ENCODE measurements at places on chromosomes 11 and 22.

DNA sequence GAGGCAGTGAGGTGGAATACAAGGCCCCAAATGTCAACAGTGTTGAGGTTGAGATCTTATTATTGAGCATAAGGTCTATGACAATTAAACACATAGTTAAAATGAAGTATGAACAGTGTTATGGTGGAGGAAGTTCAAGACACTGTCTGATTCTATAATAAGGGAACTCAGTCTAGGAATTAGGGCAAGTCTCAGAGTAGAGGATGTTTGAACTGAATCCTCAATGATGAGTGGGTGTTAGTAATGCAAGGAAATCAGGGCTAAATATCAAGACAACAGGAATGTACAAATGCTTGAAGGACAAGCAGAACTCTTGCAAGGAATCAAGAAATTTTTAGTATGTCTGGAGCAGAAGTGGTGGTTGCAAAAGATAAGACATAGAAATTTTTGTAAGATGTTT lies 53.0 kb downstream of the CWC15 start:
- no peak for DNase-seq

DNA sequence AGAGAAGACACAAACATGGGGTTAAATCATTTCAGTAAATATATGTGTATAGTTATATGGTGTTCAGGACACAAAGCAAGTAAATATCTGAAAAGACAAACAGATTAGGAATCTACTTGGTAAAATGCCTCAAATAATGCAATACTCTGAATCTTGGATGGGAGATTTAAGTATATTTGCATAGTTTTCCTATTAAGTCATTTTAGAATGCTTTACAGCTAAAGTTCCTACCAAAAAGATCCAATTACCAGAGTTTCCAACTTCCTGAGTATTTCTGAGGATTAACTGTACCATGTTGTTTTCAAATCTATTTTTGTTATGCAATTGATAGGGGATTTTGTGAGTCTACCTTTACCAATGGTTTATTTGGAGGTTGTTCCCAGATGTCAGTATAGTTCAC lies 424.4 kb upstream of the CCDC179 start:
- DNase-seq: no peak

DNA sequence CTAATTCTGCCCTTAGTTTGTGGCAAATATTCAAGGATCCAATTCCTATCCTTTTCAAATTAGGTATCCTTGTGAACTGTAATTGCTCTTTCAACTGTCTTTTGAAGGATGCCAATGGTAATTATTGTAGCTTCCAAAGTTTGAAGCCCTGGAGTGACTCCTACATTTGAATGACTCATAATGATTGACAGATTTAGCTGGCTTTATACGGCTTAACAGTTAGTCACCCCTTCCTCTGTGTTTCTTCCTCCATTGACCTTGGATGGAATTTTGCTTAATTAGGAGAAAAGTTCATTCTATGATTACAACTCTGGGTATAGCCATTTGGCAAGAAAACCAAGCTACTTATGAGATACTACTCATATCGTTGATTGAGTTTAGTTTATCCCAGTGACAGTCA lies 639.3 kb upstream of the KIRREL3 start:
- no peak for DNase-seq

- no peak for DNase-seq
Observed at GRCh38 chr11:115477410-115477809, 26.8 kb downstream of the CADM1 start.

DNA sequence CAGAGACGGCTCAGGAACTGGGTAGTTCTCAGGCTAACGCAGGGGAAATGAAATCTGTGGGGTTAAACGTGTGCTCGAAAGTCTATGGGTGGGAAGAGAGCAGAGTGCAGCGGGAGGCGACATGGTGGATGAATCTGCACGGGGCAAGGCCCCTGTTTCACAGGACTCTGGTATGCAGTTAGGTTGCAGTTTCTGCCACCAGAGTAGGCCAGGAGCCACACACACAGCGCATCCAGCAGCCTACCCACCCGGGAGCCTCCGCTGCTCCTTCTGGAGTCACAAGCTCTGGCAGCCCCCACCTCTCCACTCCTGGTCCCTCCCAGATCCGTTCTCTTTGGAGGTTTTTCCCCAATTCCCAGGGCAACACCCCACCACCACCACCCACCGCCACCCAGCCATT lies 27.0 kb downstream of the SPATA19 start:
- no peak for DNase-seq

- DNase-seq: peak; percentile 62
Observed at GRCh38 chr11:120336641-120337354, 585 bp downstream of the ARHGEF12 start.

DNA sequence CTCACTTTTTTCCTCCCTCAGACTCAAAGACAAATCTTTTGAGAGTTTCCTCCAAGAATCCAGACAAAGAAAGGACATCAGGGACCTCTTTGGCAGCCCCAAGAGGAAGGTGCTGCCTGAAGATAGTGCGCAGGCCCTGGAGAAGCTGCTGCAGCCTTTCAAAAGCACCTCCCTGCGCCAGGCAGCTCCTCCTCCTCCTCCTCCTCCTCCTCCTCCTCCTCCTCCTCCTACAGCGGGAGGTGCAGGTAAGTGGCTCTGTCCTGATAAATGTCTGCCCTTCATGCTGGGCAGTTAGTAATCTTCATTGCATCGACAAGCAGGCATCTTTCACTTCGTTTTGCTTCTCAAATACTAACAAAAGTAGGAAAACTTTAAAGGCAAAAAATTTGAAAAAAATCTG lies 82.8 kb upstream of the PARVA start:
- no peak for DNase-seq

- peak; percentile 16 for DNase-seq
Observed at GRCh38 chr11:127470306-127470884, 469.8 kb upstream of the KIRREL3 start.

DNA sequence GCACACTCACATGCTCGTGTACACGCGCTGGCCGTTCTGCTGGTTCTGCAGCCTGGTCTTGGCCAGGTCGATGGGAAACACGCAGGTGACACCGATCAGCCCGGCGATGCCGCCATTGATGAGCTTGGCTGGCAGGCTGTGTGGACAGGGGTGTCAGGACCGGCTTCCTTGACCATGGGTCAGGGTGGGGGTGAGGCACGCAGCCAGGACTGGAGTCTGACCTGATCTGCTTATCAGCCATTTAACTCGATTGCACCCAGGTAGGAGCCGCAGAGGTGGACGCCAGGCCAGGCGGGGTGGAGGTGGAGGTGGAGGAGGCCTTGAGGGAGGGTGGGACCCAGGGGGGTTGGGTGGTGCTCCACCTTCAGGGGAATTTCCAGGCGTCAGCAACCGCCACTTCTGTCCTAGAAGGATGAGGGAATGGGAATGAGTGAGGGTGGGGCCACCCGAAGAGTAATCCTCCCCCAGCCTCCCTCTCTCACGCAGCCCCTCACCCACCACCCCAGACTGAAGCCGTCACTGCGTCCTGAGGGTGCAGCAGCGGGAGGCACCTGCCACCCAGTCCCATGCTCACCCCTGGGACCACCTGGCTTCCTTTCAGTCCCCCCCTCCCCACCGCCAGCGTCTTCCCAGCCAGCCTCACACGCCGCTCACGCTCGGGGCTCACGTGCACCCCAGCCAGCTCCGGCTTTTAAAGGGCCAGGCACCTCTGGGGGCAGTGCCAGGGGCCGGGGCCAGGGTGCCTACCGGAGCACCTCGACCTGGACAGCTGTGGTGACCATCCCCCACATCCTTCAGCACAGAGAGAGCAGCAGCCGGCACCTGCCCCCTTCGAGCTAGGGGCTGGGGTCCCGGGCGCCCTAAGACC lies 3.1 kb downstream of the SLC25A22 start:
- DNase-seq: no peak

DNA sequence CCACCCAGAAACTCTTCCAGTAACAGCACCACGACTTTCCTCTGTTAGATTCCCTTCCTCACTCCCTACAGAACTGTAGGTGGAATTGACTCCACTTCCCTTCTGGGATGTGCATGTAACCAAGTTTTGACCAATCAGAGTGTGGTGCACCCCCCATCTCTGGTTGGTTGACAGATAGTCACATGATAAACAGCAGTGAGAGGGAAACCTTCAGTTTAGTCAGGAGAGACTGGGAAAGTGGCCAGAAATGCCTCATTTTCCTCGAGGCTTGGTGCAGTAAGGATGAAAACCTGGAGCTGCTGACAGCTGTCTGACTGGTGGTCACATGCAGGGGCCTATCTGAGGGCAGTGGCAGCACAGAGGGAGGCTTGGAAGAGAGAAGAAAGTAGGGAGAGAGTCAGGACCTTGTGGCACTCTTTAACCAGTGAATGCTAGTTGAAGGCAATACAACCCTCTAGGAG lies 67.3 kb upstream of the GRK3 start:
- DNase-seq: no peak

GRCh38 chr22:19062943-19063308 lies 59.3 kb downstream of the DGCR2 start:
- no peak for DNase-seq

DNA sequence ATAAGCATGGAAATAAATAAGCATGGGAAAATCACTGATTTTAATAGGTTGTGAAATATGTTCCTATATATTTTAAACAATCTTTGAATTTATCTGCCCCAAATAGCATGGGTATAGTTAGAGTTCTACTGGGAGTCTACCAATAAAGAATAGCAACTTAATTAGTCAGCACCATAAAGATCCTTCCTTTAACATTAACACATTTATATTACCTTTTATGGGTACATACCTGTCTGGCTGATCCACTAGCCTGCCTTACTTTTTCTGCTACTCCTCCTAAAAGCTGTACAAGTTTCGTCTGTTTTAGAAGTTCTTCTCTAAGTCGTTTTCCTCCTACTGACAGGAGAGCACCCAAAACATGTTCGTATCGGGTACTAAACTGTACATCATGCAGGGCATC lies 39.8 kb upstream of the RPS13 start:
- DNase-seq: no peak

- no peak for DNase-seq
Observed at GRCh38 chr11:79796704-79797103, 355.9 kb upstream of the TENM4 start.

- DNase-seq: no peak
Observed at GRCh38 chr22:44448271-44448830, 49.7 kb downstream of the RTL6 start.

- no peak for DNase-seq
Observed at GRCh38 chr11:133153031-133153430, 379.3 kb downstream of the OPCML start.

- no peak for DNase-seq
Observed at GRCh38 chr11:133271871-133272776, 260.2 kb downstream of the OPCML start.

- no peak for DNase-seq
Observed at GRCh38 chr22:49764127-49764581, 63.5 kb downstream of the BRD1 start.

DNA sequence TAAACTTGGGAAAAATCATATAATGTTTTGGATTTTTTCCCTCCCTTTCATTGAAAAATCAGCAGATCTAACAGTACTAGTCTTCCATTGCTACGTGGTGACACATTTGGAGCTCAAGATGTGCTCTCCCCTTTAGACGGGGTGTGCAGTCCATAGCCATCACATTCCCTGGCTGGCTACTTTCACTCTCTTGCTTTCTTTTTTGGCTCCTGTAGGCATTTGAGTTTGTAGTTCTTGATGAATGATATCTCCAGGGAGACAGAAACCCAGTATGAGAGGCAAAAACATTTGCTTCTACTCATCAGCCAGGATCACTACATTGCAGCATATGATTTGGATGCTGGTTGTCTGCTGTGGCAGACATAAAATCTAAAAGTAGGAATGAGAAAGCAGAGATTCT lies 12.1 kb downstream of the CCDC81 start:
- no peak for DNase-seq
